ENCODE measurements at places on chromosomes 12 and 14.
A peak's percentile ranks its signal among the peaks of the same experiment; 100 is the strongest.

GRCh38 chr12:49761677-49762467 lies 20.5 kb downstream of the TMBIM6 start:
- H3K36me3 ChIP-seq: peaks cover 15% of the 10 kb centered on the region
- DNase-seq: no peak
- no peak overlapping the region for H3K4me3 ChIP-seq
- H3K27me3 ChIP-seq: no peaks in the 10 kb centered on the region

GRCh38 chr12:22626406-22626805 lies 1.4 kb downstream of the ETNK1 start:
- peak overlapping the region; percentile 96 for H3K4me3 ChIP-seq
- H3K4me1 ChIP-seq: peaks cover 50% of the 10 kb centered on the region
- H3K27ac ChIP-seq: peak overlapping the region; percentile 93
- H3K27me3 ChIP-seq: peaks cover 2% of the 10 kb centered on the region
- no peak for DNase-seq
- H3K36me3 ChIP-seq: peaks cover 12% of the 10 kb centered on the region

GRCh38 chr12:53299101-53299453 lies 418 bp upstream of the MYG1 start:
- no peak for DNase-seq
- H3K27me3 ChIP-seq: no peaks in the 10 kb centered on the region
- peak overlapping the region; percentile 96 for H3K27ac ChIP-seq
- peaks cover 85% of the 10 kb centered on the region for H3K4me1 ChIP-seq

GRCh38 chr12:108905725-108906124 lies 25.8 kb downstream of the DAO start:
- no peaks in the 10 kb centered on the region for H3K4me1 ChIP-seq
- no peak overlapping the region for H3K4me3 ChIP-seq
- no peak overlapping the region for H3K27ac ChIP-seq

- peaks cover 8% of the 10 kb centered on the region for H3K27me3 ChIP-seq
- H3K4me1 ChIP-seq: no peaks in the 10 kb centered on the region
- no peak overlapping the region for H3K4me3 ChIP-seq
- H3K27ac ChIP-seq: no peak overlapping the region
- DNase-seq: peak; percentile 10
Observed at GRCh38 chr12:52518574-52519386, 1.4 kb downstream of the KRT5 start.

DNA sequence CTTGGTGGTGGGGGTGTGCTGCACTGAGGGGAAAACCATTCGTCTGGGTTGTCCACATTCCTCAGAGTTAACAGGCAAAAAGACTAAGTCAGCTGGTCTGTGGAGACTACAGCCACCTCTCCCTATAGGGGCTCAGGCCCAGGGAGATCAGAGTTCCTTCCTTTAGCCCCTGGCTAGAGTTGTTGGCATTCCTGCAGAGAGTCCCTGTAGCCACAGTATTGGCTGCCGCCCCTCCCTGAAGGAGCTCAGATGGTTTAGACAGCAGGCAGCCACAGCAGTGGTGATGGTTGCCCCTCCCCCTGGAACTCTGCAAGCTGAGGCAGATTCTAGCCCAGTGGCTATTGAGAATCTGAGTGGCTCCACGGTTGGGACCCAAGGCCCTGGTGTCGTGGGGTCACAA lies 1072.5 kb upstream of the ATXN7L3B start:
- no peak overlapping the region for H3K4me3 ChIP-seq
- no peaks in the 10 kb centered on the region for H3K27me3 ChIP-seq
- H3K4me1 ChIP-seq: no peaks in the 10 kb centered on the region
- no peak for DNase-seq
- no peak overlapping the region for H3K27ac ChIP-seq

DNA sequence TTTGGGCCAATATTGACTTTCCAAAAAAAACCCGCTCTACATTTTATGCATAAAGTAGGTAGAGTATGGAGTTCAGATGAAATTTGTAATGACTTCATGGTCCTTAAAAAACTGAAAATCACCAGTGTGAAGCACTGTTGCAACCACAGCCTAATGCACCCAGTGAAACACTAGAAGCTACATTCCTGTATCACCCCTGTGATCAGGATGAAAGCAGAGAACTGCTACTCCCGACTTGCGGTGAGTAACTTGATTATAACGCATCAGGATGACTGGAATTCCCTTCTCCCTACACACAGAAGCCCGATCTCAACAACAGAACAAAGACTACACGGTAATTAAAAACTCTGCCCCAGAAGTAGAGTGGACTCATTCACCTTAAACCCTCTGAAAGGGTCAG lies 33.8 kb downstream of the SPTB start:
- peaks cover 27% of the 10 kb centered on the region for H3K27me3 ChIP-seq
- no peak overlapping the region for H3K27ac ChIP-seq
- no peak overlapping the region for H3K4me3 ChIP-seq
- no peaks in the 10 kb centered on the region for H3K4me1 ChIP-seq
- no peaks in the 10 kb centered on the region for H3K36me3 ChIP-seq

Data from naive thymus-derived CD8-positive, alpha-beta T cell (primary cell).